ENCODE measurements at places on chromosomes 7 and 10. TPM values are rescaled to one million over a fixed set of nuclear protein-coding genes. Genes with fewer than 3 reads are reported as not detected.

Gene NFKB2
- total RNA-seq: 11.0 TPM

Gene SPDYE9
- total RNA-seq: not detected

Gene PLAU
- 5.2 TPM for total RNA-seq

Gene FKBP6
- not detected for total RNA-seq

Gene SLC25A13
- 39.0 TPM for total RNA-seq

Gene LIPF
- not detected for total RNA-seq

DNA sequence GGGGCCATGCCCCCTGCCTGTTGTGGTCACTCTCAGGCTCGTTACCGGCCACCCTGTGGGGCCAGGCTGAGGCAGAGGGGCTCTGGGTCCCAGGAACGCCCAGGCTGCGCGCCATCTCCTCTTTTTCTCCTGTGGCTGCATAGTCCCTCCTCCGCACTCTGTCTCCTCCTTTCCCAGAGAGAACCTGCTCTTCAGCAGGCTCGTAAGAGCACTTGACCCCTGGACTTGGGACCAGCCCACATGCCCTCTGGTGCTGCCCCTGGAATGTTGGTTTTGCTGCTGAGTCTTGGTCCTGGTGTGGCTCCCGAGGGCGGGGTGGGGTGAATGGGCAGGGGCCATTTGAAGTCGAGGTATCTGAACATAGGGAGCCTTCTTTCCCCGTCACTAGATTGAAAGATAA is 6.6 kb upstream of the BHLHA15 start:
- no peak for DNase-seq

GRCh38 chr10:102468683-102469082 is 17.3 kb upstream of the C10orf95 start:
- DNase-seq: no peak

- no peak for DNase-seq
Observed at GRCh38 chr7:15720849-15721471, 34.5 kb upstream of the MEOX2 start.

GRCh38 chr10:126843299-126843934 is 61.8 kb upstream of the DOCK1 start:
- no peak for DNase-seq

- DNase-seq: no peak
Observed at GRCh38 chr7:1927937-1928644, 258.0 kb downstream of the ELFN1 start.

GRCh38 chr7:8035647-8036518 is 67.3 kb downstream of the GLCCI1 start:
- DNase-seq: no peak

GRCh38 chr7:31791881-31792280 is 104.9 kb downstream of the PPP1R17 start:
- no peak for DNase-seq

Data from breast epithelium (tissue), 4 donors.